ENCODE measurements at places on chromosomes 11 and 22. TPM values are rescaled to one million over a fixed set of nuclear protein-coding genes. Genes with fewer than 3 reads are reported as not detected.

Gene PPFIBP2
- total RNA-seq = 3.3 TPM

- DNase-seq = no peak
Observed at GRCh38 chr11:72001834-72002591, 3.3 kb downstream of the IL18BP start.

Gene OR10A2
- not detected for total RNA-seq

DNA sequence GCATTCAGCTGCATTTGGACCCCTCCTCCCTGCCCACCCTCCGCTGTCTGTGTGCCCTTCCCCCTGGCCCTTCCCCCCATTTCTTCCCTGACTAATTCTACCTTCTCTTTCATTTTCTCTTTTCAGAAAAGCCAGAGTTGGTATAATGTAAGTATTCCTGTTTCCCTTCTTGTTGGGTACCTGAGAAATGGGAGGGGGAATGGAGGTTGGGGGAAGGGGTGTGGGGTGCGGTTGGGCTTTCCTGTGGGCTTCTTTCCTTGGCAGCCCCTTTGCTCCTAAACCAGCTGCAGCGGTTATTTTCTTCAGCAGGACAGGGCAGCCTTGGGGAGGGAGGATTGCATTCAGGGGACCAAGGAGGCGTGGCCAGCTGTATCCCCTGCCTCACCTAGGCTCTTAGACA, 70.2 kb downstream of the SCN3B start:
- DNase-seq = no peak

DNA sequence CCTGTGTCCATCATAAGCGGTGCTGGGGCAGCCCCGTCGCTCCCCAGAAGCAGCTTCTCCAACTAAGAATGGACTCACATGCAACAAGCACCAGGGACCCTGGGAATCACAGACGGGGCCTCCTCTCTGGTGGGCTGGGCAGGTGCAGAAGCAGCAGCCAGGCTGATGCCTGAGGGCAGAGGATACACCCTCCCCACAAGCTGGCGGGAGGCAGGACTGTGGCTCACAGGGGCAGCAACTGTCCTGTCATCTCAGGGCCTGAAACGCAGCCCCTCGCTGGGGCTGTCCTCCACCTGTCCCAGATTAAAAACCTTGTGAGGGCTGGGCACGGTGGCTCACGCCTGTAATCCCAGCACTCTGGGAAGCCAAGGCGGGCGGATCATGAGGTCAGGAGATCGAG, 3.1 kb upstream of the SBF1 start:
- no peak for DNase-seq
